ENCODE measurements at places on chromosomes 2 and 18.

GRCh38 chr2:96110621-96111256, 5.6 kb downstream of the ADRA2B start:
- no peak for DNase-seq

- DNase-seq = no peak
Observed at GRCh38 chr18:39976771-39977170, 1978.3 kb upstream of the PIK3C3 start.

DNA sequence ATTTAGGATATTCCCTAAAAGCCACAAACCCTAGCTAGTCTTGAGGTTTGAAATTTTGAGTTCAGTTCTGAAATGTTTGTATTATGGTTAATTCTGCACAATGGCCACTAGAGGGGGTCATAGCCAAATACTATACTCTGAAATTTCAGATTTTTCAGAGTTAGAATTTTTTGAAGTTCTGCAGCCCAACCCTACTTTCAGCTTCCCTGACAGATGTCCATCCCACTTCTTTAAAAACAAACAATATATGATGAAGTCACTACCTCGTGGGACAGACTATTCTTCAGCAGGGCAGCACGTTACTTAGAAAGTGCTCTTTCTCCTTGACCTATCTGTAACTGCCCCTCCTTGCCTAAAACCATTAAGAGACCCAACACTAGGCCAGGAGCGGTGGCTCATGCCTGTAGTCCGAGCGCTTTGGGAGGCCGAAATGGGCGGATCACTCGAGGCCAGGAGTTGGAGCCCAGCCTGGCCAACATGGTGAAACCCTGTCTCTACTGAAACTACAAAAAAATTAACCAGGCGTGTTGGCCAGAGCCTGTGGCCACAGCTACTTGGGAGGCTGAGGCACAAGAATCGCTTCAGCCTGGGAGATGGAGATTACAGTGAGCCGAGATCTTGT, 48.2 kb upstream of the PAPOLG start:
- DNase-seq = no peak

DNA sequence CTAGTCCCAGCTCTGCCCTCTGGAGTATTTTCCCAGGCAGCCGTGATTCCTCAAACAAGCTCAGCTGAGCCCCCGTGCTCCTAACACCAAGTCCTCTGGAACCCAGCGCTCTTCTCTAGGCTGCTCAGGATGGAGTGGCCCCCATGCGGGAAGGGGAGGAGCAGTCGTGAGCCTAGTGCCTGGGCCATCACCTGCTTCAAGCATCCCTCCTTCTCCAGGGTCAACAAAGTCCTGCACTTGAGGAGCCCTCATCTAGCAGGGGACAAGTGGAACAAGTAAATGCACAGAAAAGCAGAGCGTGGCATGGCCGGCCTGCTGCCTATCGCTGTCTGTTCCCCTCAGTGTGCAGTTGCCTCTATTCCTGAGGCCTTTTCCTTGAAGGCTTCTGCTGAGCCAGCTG, 168.6 kb downstream of the INHBB start:
- no peak for DNase-seq

DNA sequence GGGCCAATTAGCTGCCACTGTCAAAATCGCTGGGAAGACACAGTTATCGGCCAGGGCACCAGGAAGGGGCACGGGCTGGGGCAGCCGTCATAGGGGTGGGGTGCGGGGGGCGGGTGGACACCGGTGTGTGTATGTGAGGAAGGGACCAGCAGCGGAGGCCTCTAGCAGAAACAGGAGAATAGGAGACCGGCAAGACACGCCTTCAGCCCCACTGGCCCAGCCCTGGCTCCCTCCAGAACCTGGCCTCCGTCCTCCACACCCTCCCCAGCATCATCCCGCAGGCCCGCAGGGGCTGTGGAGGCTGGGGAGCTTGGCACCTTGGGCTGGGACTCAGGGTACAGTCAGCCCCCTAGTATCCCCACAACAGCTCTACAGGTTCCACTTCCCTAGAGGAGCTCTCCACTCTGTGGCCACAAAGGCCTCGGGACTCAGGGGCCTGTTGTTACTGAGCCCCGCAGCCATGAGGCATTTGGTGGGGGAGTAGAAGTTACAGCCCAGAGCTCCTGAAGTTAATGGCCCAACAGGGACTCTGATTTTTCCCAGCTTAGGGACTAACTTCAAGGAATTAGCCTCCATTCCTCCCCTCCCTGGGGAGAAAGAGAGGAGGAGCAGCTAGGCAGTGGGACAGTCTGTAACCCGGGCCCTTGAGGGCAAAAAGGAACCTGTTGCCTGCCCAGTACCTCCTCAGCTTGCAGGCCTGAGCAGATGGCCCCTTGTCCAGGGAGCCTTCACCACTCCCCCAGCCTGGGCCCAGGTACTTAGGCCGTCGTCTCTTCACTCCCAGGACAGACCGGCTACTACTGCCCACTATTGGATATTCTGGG, 19.9 kb downstream of the SH2D6 start:
- DNase-seq = no peak

- DNase-seq = no peak
Observed at GRCh38 chr2:133271105-133271504, 297.2 kb downstream of the NCKAP5 start.

DNA sequence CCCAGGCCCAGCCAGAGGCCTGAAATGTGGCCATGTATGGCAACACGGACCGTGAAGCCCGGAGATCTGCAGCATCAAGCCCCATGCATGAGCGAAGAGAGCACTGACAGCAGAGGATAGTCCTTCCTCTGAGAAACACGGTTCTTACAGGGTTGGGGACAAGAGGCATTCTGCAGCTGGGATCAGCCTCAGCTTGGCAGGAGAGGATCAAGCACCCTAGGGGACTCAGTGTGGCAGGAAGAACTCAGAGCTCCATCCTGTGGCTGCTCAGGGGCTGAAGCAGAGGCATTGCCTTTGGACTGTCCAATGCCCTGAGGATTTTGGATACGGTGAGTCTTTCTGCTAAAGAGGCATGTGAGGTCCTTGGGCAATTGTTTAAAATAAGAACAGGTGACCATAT, 368.7 kb downstream of the ZNF516 start:
- DNase-seq = no peak

- peak; percentile 69 for DNase-seq
Observed at GRCh38 chr2:173355132-173355865, 627 bp downstream of the CDCA7 start.

GRCh38 chr2:150750720-150751119, 263.3 kb upstream of the RND3 start:
- DNase-seq = no peak

- DNase-seq = no peak
Observed at GRCh38 chr18:76441002-76441667, 53.9 kb downstream of the ZNF516 start.

- DNase-seq = no peak
Observed at GRCh38 chr2:88320076-88320773, 132.3 kb downstream of the FOXI3 start.

GRCh38 chr2:164697688-164698461, 76.6 kb upstream of the GRB14 start:
- no peak for DNase-seq

DNA sequence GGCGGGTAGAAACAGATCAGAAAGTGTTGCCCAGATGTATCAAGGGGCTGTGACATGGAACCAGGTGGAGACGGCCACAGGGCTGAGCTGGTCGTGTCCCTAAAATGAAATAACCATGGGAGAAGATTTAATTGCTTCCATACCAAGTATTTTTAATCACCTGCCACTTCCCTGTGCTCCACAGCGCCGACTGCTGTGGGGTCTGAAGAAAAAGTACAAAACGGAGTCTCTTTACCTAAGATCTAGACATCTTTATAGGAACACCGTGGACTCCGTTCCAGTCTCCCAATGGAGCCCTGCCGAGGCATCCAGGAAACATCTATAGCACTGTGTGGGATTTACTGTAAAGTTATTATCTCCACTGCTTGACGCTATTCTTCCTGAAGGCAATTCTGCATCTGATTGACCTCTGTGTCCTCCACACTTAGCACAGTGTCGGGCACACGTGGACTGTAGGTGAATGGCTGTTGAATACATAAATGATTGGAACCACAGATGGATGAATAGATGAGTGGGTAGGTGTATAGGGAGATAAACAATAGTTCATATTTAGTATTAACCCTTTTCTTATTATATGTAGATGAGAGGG, 21.6 kb upstream of the GYPC start:
- peak; percentile 44 for DNase-seq

- no peak for DNase-seq
Observed at GRCh38 chr18:69387186-69387585, 13.5 kb upstream of the DOK6 start.

GRCh38 chr18:13549880-13550232, 176.5 kb downstream of the FAM210A start:
- DNase-seq = no peak

DNA sequence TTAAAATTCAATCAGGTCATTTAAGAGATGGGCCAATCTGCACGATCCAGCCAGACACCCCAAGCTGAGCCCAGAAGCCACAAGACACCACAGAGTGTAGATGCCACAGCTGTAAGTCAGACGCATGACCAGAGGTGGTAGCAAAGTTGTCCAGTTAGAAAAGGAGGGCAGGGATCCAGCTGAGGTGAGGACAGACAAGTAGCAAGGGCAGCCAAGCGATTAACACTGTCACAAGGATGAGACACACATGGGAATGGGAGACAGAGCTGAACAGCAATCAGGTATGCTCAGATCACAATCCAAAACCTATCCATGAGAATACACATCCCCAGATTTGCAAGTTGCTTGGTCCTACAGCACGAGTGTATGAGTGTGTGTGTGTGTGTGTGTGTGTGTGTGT, 143.4 kb upstream of the STK17B start:
- no peak for DNase-seq

GRCh38 chr2:8044046-8044594, 637.7 kb upstream of the ID2 start:
- no peak for DNase-seq

- DNase-seq = no peak
Observed at GRCh38 chr2:235643680-235644511, 150.1 kb downstream of the AGAP1 start.

DNA sequence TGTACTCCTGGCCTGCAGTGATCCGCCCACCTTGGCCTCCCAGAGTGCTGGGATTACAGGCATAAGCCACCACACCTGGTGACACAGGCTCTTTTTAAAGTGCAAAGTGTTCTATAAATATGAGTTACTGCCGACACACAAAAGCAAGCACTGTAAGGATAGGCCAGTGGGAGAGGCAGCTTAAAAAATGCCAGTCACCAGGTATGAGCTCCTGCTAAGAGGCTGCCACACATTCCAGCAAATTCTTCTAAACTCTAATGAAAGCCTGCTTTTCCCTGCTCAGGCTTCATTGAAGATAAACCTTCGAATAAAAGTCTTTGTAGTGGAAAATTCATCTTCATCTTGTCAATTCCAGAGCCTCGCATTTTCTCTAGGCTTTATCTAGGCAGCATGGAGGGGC, 203.0 kb upstream of the PID1 start:
- no peak for DNase-seq

GRCh38 chr2:143294068-143294467, 164.8 kb downstream of the ARHGAP15 start:
- no peak for DNase-seq

DNA sequence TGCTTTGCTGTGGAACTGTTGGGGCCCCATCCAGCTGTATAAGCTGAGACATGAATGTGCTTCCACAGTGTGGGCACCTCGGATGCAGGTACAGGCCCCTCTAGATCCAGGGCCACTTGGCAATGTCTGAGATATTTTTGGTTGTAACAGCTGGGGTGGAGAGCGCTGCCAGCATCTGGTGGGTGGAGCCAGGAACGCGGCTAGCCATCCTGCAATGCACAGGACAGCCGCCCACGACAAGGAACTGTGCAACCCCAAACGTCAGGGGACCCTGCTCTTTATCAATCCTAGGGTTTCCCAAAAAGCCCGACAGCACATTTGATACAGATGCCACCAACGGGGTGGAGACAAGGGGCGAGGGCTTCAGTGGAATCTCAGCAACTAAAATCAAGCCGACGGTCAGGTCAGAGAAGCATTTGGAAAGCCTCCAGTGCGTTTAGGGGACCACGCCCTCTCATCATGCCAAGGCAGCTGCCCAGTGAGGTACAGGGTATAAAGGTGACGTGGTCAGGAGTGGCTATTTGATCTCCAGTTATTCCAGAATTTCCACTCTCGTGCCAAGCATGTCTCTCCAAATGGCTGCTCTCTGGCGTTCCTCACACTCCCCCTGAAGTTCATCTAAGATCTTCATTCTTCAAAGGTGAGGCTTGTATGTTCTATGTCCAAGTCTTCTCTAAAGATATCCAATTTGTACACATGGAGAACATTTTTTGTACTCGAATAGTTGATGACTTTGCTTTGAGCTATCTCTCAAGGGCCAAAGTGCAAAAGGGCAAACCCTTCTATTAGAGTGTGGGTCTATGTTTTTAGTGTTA, 55.7 kb downstream of the LRRFIP1 start:
- DNase-seq = no peak

DNA sequence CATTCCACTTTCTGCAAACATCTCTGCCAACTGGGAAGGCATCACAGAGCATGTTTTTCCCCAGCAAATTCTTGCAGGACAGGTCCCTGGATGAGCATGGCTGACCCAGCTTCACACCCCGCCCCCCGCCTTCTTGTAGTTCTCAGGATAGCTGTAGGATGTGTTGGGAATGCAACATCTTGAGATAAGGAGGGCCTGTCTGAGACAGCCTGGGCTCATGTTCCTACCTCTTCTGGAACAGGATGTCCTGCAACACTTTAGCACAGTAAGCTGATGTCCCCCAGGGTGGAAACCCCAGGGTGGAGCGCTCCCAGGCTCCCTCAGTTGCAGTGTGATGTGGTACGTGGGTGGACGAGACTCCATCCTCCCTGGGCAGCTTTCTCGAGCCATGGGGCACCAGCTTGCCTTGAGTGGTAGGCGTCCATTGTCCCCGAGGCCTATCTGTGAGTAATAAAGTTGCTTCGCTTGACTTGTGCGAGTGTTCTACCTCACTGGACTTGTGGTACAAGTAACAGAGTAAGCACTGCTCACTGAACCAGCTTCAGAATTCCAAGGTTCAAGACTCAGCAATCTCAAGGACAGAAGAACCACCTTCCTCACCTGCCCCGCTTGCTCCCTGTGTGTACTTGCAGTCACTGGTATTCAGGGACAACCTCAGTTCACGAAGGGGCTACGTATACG, 48.6 kb downstream of the EMX1 start:
- no peak for DNase-seq

- DNase-seq = no peak
Observed at GRCh38 chr2:96837575-96837974, 6.2 kb downstream of the ANKRD23 start.

GRCh38 chr2:189069855-189070619, 95.9 kb downstream of the COL3A1 start:
- DNase-seq = no peak

DNA sequence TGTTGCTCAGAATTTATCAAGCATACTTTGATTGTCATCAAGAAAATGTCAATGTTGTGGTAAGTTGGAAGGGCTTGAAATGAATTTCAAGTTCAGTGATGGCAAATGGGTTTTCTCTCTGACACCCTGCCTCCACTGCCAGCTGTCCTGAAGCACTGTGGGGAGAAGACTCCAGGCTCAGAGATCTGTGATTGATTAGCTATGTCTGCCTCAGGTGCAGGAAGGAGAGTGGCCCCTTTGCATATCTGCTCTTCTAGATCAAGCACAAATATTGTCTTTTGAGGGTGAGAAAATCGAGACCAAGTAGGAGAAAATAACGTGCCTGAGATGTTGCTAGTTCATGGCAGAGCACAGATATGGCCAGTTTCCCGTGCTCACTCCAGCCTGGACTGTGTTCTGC, 178.8 kb upstream of the GLI2 start:
- DNase-seq = no peak

- DNase-seq = no peak
Observed at GRCh38 chr2:190503088-190503487, 31.4 kb downstream of the NEMP2 start.

Data from activated CD8-positive, alpha-beta T cell treated with anti-CD3 and anti-CD28 coated beads for 36 hours (primary cell).